ENCODE measurements at places on chromosomes 2 and 18.

GRCh38 chr2:234165421-234165820 is 114.9 kb downstream of the SPP2 start:
- no peak for DNase-seq

- DNase-seq: no peak
Observed at GRCh38 chr18:46411867-46412690, 244.9 kb downstream of the LOXHD1 start.

GRCh38 chr18:26714739-26715138 is 150.8 kb downstream of the AQP4 start:
- peak; percentile 33 for DNase-seq

DNA sequence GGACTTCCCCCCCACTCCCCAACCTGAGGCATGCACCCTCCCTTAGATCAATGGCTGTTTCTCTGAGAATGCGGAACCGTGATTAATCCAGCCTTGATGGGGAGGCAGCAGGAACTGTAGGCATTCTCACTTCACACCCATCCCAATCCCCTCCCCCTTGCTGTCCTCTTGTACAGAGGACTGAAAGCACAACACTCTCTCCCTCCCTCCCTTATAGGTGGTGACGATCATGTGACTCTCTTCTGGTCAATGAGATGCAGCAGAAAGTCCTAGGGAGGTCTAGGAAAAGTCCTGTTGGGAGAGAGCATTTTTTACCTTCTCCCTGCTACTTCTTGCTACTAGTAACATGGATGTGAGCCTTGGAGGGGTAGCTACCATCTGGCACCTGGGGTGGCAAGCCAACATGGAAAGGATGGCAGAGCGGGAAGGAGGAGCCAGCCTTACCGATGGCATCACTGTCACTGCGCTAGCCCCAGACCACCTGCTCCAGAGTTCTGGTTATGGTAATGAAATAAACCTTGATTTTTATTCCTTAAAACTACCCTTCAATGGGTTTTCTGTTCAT is 106.9 kb downstream of the MSH2 start:
- no peak for DNase-seq

- DNase-seq: no peak
Observed at GRCh38 chr2:30113617-30114293, 33.1 kb upstream of the YPEL5 start.

- no peak for DNase-seq
Observed at GRCh38 chr2:219727771-219728429, 100.5 kb downstream of the SLC4A3 start.

GRCh38 chr18:8758466-8758865 is 53.1 kb downstream of the MTCL1 start:
- DNase-seq: no peak

- DNase-seq: peak; percentile 75
Observed at GRCh38 chr2:70143314-70144150, 47.3 kb downstream of the C2orf42 start.

- no peak for DNase-seq
Observed at GRCh38 chr18:8757396-8757997, 52.1 kb downstream of the MTCL1 start.

DNA sequence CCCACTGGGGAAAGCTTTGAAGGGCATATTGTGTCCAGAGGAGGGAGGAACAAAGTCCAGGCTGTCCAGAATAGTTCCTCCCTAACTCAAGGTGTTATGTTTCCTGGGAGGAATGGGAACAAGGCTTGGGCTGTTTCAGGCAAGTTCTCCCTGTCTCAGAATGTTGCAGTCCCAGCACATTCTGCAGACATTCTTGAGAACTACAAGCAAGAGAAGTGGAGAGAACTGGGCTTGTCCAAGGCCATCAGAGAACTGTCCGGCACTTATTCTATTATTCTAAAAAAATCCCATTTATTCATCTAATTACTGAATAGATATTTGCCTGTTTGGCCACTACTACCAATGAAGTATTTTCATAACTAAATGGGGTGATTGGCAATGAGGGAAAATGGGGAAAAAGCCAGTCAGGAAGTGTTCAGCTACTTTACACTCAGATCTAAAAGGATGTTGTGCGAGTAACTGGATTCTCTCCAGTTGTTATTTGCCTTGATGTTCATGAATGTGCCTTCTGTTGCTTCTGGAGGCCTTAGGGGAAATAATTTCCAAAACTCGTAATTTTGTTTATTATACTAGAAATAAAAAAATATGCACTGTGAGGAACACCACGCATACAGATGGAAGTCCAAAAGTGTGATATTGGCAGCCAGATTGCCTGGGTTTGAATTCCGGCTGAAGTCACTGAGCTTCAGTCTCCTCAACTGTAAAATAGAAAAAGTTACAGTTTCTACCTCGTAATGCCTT is 300.1 kb upstream of the RND3 start:
- DNase-seq: no peak

GRCh38 chr2:152565884-152566727 is 151.2 kb downstream of the PRPF40A start:
- no peak for DNase-seq

DNA sequence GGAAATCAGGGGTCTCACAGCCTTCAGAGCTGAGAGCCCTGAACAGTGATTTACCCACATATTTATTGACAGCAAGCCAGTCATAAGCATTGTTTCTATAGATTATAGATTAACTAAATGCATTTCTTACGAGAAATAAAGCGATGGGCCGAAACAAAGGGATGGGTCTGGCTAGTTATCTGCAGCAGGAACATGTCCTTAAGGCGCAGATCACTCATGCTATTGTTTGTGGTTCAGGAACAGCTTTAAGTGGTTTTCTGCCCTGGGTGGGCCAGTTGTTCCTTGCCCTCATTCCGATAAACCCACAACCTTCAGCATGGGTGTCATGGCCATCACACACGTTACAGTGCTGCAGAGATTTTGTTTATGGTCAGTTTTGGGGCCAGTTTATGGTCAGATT is 36.4 kb downstream of the TANC1 start:
- no peak for DNase-seq

DNA sequence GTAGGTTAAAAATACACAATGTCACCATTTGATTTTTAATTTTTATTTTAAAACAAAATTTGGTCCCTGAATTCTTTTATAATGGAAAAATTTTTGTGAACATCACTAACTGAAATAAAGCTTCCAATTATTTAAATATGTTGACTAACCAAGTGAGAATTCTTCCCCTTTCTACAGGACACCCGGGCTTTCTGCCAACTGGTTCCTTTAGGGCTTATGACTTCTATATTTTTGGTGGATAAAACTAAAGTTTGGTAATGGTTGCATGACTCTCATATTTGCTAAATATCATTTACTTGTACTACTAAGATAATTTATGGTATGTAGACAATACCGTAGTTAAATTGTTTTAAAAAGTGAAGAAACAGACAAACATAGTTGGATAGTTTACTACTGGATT is 291.0 kb upstream of the DOK6 start:
- peak; percentile 28 for DNase-seq

DNA sequence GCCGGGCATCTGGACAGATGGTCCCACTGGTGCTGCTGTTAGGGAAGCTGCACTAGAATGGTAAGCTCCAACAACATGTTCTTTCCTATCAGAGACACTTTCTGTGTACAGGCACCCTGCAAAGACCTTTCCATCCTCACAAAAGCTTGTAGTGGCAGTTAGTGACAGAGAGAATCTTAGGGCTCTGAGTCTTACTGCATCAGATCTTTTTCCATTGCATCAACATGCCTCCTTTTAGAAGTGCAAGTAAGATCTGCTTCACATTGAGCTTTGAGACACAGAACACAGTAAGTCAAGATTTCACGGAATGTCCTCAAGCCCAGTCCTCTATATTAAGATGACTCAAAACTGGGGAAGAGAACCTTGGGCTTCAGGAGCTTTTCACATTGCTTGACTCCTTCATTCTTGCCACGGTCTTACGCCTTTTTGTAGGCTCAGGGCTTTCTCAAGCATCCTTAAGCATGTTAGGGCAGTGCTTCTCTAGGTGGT is 52.6 kb downstream of the ARL4C start:
- DNase-seq: no peak

DNA sequence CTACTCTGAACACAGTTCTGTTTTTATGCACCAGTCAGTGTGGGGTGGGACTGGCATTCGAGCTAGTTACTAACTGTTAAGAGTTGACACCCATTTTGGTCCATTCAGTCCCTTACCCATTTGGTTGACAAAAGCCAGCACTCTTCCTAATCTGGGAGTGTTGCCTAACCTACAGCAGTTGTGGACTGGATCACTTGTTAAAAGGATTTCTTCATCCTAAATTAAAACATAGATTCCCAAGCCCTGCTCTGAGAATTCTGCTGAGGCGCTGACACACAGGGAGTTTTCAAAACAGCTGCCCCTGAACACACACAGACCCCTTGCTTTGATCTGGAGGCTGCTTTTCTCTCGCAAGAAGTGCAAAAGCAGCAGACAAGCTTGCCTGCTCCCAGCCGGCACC is 6.4 kb downstream of the TIMM21 start:
- no peak for DNase-seq

GRCh38 chr2:189933041-189933440 is 129.5 kb downstream of the MSTN start:
- DNase-seq: no peak

DNA sequence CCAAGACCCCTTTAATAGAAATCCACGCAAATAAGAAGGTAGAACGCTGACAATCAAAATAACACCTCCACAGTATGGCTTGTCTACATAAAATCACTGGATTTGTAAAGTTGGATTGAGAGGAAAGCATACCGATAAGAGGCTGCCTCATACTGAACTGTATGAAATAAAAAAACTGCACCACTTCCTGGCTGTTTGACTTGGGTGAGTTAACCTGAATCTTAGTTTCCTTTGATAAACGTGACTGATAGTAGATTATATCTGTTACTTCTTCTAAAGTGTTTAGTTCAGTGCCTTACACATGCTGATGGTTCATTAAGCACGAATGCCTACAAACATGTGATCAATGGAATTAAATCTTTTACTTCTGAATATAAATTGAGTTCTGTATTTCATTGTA is 140.4 kb upstream of the RNF152 start:
- no peak for DNase-seq

DNA sequence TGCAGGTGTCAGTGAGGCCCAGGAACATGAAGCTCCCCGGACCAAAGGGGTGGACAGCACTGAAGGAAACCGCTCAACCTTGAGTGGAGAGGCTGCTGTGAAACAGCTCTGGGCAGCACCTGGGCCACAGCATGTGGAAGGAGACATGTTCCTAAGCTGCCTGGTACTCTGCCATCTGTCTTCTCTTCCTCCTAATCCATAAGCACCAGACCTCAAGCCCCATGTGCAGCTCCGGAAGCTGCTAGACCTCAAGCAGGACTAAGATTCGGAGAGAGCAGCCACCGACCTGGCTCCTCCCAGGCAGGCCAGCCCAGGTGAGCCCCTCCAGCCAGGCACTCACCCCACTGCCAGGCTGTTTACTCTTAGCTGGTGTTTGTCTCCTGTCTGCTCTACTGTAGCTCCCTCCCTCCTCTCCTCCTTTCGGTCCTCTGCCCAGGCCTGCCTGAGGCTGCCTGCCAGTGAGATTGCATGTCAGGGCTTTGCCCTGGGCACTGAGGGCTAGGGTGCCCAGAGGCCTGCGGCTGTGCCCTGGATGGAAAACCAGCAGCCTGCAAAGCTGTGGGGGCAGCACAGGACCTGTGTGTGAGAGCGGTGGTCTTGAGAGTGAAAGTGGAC is 53.7 kb downstream of the BCL11A start:
- no peak for DNase-seq

- peak; percentile 15 for DNase-seq
Observed at GRCh38 chr2:69061525-69061924, 48.5 kb downstream of the ANTXR1 start.

- no peak for DNase-seq
Observed at GRCh38 chr2:68386365-68386764, 21.3 kb downstream of the PLEK start.

DNA sequence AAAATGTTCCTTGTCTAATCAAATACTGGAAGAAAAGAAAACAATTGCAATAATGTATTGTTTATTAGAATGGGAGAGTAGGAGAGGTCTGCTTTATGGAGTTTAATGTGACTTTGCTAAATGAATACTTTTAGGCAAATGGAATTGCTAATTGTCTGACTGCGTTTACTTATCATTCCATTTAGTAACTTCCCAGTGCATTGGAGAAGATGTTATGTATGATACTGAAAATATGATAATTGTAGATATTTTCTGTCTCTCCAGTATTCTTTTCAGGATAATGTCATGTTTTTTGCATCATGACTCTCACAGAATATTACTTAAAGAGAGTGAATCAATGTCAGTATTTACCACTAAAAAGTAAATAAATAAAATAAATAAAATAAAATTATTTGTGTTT is 8.1 kb upstream of the ERBB4 start:
- DNase-seq: no peak

DNA sequence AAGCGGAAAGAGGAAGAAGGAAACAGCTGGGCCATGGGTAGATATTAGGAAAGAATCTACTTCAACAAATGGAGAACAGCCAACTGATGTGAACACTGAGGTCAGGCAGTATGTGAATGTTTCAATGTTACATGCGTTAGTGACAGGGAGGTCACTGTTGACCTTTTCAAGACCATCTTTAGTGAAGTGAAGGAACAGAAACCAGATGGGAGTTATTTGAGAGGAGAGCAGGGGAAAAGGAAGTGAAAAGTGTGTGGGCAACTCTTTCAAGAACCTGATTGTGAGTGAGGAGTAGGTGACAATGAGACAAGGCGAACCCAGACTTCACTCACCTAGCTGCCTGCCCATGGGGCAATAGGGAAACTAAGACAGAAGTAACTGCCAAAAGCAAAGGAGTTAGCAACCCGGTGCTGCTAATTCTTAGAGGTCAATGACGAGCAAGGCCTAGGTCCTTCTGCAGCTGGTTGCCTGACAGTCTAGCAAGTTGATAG is 67.0 kb downstream of the SP3 start:
- DNase-seq: no peak

GRCh38 chr18:31591628-31592027 is at the start of gene TTR:
Gene TTR, plus strand, starts transcription at chr18:31591877. Its CDS starts 26 bp downstream, at chr18:31591903.
- no peak for DNase-seq

DNA sequence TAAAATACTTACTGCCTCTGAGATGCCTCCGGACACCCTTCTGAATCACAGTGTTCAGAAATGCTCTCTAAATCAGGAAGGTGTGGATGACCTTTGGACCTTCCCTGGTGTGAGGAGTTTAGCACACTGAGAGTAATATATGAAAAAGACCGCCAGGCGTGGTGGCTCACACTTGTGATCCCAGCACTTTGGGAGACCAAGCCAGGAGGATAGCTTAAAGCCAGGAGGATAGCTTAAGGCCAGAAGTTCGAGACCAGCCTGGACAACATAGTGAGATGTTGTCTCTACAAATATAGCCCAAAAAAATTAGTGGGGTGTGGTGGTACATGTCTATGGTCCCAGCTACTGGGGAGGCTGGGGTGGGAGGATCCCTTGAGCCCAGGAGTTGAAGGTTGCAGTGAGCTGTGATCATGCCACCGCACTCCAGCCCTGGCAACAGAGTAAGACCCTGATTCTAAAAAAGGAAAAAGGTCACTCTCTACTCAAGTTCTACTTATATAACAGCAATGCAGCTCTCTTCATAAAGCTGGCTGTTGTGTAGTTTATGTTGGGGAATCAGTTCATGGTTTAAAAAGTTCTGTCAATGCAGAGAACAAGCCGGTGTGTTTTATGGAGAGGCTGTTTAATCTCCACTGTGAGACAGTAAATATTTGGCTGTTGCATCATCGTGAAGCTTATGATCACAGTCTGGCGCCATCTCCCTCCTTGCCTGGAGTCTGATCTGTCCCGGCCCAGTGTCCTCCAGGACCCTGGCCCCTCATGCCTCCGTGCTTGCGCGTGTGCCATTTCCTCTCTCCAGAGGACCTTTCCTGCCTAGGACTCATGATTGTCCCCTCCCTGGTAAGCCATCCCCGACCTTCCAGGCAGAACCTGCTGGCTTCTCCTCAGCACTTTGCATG is 184.5 kb downstream of the FAM210A start:
- DNase-seq: no peak

Data from OCI-M1 (cell line).